ENCODE measurements at places on chromosomes 13 and 19.

DNA sequence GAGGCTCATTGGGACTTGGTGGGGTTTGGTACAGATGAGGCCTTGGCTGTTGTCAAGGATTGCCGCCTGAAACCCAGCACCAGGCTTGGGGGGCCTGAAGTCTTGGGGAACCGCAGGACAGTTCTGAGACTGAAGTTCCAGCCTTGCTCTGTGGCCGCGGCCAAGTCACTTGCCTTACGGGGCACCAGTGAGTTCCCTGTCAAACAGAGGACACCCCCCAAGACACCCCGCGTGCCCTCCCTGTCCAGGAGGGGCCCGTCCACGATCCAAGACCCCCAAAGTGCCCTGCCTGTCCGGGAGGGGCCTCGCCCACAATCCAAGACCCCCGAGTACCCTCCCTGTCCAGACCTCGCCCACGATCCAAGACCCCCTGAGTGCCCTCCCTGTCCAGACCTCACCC is 2.5 kb downstream of the CDC34 start:
- no peak for DNase-seq

DNA sequence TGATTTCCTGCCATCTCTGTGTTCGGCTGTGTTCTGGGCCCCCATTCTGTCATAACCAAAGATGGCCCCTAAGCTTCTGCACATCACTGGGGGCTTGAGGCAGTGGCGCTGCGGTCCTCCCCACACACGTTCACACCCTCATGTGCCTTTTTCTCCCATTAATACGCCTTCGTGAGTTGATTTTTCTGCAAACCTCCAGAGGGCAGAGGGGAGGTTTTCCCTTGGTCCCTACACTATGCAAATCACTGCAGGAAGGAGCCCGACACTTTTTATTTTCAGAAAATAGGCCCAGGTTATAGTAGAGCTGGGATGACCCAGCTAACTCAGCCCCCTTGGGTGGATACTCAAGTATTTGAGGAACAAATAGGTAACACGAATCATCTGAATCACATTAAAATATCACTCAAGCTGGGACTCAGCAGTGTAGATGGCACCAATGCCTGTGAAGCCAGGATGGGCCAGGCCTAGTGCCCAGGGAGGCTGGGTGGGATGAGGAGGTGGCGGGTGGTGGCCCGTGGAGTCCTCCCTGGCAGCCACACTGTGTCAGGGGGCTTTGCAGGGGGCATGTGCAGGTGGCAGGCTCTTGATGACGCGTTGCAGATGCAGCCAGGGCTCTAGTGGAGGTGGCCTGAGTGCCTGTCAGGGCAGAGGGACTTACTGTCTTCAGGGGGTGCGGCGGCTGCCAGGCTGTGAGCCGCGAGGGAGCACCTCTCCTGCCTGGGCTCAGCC is 234.3 kb downstream of the TEX29 start:
- DNase-seq, result no peak

DNA sequence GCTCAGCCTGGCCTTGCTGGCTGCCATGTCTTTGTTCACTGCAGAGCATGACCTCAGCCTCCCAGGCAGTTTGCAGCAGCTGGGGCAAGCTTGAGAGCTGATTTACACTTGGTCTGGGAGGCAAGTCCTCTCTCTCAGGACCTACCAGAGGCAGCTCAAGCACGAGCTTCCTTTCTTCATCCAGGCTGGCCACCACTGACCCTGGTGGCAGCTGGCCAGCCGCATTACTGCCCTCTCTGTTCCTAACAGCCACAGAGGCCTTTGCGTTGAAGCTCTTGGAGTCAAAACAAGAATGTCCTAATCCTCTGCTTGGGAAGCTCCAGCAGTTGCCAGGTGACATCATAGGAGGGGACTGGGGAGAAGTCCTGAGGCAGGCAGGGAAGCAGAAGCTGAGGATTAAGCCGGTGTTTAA is 85.7 kb downstream of the NUFIP1 start:
- DNase-seq, result peak; percentile 95

GRCh38 chr19:5751709-5752108 is 31.3 kb downstream of the CATSPERD start:
- no peak for DNase-seq

DNA sequence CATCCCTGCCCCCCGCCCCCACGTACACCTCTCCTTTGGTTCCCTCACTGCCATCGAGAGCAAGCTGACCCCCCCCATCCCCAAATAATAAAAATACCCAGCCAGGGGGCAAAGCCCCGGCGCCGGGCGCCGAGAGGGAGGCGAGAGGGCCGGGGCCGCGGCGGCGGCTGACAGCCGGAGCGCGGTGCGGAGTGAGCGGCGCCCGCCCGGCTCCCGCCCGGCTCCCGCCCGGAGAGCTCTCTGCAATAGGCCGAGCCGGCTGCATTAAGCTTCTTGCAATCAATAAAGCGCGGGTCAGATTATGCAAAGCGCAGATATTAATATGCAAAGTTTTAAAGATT is 40.9 kb downstream of the DEDD2 start:
- DNase-seq, result no peak

GRCh38 chr19:16316506-16316882 is 8.1 kb upstream of the KLF2 start:
- DNase-seq, result no peak

- DNase-seq, result peak; percentile 66
These were observed 1.0 kb downstream of the IRF2BP1 start for GRCh38 chr19:45884682-45885555.

DNA sequence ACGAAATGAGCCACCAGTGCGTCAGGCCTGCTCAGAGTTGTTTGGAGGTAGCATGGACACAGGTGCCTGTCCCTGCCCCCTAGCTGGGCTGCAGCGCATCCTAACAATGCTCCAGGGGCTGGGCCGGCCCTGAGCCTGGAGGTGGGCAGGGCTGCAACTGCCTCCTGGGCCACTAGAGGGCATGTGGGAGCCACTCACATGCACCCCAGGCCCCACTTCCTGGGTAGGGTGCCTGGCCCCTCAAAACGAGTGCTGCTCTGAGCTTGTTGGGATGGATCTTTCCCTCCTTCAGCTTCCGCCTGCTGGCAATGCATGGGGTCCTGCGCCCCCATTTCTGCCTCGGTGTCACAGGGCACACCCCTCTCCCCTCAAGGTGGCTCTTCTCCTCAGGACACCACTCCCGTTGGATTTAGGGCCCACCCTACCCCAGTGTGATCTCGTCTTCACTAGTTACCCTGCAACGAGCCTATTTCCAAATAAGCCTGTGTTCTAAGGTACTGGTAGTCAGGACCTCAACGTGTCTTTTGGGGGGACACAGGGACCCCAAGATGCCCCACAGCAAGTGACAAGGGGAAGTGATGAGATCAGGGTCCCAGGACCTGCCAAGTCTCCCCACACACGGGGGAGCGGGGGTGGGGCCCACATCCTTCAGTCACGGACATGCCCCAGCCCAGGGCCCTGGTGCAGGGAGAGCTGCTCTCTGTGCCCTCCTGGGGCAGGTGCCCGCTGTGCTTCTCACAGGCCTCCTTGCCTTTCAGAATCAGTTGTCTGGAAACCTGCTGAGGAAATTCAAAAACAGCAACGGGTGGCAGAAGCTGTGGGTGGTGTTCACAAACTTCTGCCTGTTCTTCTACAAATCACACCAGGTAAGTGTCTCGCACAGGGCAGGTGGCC is 131.3 kb downstream of the STK24 start:
- DNase-seq, result peak; percentile 75

DNA sequence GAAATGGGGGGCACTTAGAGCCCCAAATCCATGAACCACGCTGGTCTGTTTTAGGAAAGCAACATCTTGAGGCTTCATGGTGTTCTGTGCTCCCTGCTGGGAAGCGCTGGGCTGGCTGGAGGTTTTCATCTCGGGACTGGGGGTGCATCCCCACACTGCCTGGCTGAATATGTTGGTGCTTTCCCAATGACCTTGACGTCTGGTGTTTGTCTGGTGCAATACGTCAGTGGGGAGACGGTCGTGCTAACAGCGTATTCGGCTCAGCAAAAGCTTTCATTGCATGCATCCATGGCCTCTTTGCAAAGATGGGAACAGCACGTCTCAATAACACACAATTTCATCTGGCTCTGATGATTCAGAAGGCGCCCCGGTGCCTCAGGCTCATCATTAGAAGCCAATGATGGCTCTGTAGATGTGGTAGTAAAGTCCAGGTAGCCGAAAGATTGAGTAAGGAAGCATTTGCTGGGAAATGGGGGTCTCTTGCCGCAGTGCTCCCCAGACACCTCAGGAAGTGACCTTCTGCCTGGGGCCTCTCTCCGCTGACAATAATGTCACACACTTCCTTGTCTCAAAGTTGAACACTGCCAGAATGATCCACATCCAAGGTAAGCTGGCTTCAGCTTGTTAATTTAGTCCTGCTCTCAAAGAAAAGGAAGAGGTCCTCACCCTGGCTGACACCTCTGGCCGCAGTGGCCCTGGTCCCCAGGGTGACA is 97.7 kb downstream of the ING1 start:
- no peak for DNase-seq

DNA sequence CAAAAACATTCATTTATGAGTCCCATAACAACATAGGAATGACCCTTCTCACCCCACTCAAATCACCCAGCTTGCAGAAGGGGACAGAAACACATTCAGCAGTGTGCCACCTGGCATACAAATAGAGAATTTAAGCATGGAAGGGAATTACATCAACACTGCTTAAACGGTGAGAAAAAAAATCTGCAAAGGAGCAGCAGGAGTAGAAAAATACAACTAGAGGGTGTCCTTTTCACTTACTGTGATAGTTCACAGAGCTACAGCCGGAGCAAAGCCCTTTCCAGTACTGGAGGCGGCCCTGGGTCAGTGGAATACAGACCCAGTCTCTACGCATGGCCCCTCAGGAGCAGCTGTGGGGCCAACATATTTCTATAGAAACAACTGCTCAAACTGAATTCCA is 764.3 kb upstream of the ARGLU1 start:
- DNase-seq, result no peak

DNA sequence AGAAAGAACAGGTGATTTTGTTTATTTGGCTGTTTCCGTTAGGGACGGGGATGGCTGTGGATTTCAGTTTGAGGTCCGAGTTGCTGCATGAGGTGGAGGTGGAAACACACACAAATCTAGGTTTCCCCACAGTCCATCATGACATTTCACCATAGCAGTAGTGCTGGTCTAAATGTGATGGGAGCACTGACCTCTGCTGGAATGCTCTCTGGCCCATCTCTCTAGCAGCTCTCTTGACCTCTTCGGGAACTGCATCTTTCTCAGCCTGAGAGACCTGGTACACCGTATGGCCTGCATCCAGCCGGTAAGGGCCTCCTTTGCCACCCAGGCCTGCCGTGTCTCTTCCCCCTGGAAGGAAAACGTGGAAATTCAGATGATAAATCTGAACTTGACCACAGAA is 154.0 kb downstream of the RGCC start:
- DNase-seq, result no peak

GRCh38 chr13:44079413-44080205 is 199.9 kb downstream of the LACC1 start:
- DNase-seq, result no peak

GRCh38 chr19:55677572-55678028 is 2.6 kb downstream of the EPN1 start:
- no peak for DNase-seq

DNA sequence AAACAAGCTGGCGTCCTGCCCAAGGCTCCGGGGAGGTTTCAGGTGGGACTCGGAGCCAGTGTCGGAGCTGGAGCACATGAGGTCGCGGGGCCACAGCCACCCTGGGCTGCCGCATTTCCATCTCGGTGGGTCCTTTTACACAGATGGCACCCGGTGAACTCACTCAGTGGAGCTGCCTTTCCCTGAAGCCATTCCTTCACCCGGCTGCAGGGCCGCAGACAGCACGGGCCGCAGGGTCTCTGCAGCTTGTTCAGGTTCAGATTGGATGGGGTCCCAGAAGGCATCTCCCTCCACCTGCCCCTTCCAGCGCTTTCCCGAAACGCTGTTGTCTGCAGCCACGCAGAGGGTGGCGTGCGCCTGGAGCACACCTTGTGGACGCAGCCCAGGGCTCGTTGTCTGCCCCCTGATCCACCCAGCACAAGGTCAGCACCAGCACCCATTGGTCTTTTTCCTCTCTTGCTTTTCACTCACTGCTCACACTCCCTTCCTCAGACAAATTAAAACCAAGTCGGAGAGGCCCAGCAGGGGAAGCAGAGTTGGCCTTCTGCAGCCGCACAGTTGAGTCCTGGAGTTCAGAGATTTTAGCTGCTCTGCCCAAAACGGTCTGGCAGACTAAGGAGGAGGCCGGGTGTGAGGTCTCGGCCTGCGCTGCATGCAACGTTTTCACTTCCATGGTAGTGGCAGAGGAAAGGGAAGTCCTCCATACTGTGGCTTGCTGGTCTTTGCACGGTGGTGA is 18.1 kb downstream of the MCF2L start:
- peak; percentile 80 for DNase-seq

DNA sequence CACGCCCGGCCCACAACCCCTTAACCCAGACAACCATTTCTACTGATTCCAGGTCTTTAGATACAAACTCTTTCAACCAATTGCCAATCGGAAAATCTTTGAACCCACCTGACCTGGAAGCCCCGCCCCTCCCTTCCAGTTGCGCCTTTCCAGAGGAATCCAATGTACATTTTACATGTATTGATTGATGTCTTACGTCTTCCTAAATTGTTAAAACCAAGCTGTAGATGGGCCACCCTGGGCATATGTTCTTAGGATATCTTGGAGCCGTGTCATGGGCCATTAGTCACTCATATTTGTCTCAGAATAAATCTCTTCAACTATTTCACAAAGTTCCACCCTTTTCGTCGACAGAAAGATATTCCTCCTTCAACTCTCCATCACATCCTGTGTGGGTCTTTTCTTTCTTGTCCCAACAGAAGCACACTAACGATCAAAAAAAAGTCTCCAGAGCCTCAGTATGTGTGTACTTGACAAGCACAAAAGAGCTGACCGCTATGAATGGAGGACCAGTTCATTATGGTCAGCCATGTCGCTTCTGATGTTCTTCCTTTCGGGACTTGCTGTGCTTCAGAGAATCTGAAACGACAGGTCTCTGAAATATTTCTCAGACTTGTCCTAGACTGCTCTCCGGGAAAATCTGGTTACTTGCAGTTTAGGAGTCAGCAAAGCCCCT is 601 bp upstream of the ZNF749 start:
- peak; percentile 26 for DNase-seq

- DNase-seq, result no peak
These were observed 21.8 kb downstream of the MRPS12 start for GRCh38 chr19:38952395-38953165.

DNA sequence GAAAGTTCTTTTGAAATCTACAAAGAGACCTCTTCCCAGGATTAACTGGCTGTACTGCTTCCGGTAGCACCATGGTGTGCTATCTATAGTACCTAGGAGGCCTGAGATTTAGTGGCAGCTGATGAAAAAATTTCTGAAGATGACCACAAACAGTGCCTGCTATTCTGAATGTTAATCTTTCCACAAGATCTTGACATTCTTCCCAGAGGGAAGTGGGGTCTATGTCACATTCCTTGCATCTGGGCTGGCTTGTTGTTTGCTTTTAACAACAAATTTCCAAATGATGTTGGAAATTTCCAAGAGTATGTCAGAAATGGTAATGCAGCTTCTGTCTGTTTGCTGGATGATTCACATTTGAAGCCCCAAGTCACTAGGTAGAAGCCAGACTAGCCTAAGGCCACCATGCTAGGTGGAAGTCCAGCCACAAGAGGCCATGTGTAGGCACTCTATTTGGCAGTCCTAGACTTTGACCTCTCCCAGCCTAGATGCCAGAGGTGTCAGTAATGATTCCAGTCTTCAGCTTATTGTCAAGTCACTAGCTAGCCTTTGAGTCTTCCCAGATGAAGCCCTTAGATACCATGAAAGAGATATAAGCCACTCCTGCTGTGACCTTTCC is 22.1 kb downstream of the SPART start:
- no peak for DNase-seq

GRCh38 chr13:41678848-41679247 is 221.5 kb downstream of the RGCC start:
- DNase-seq, result peak; percentile 30
